ENCODE measurements at places on chromosomes 7 and 10. TPM values are rescaled to one million over a fixed set of nuclear protein-coding genes. Genes with fewer than 3 reads are reported as not detected.

Gene ATP6V0E2
- total RNA-seq = 46.7 TPM

Gene ACHE
- total RNA-seq = not detected

Gene GIMAP8
- 8.6 TPM for total RNA-seq

Gene OLAH
- total RNA-seq = 0.63 TPM

Gene MPLKIP
- 43.8 TPM for total RNA-seq

Gene SLC16A9
- 1.3 TPM for total RNA-seq

Gene SPDYE2
- total RNA-seq = not detected

Gene CRYGN
- 0.90 TPM for total RNA-seq

Gene PLXNA4
- total RNA-seq = 0.70 TPM

Gene CPXM2
- total RNA-seq = not detected

GRCh38 chr10:614790-615582, 74.5 kb downstream of the DIP2C start:
- H3K27me3 ChIP-seq = peaks cover 15% of the 10 kb centered on the region
- H3K4me3 ChIP-seq = no peak overlapping the region
- DNase-seq = no peak
- no peak overlapping the region for H3K27ac ChIP-seq
- peaks cover 10% of the 10 kb centered on the region for H3K4me1 ChIP-seq

DNA sequence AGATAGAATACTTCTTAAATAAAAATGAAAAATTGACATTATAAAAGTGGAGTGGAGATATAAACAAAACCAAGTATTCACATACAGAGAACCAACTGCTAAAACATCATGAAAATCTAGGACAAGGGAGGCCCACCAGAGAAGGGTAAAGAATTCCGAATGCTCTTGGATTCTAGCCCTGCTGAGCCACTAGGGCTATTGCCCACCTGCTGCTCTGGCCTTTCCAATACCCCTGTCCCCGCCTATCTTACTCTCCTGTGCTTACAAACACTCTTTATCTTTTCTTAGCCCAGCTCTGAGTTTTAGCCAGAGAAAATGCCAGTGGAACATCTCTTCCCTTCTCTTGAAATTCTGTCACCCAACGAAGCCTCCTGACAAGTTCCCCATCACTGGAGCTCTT, 100.3 kb downstream of the MACC1 start:
- H3K27me3 ChIP-seq = no peaks in the 10 kb centered on the region
- H3K27ac ChIP-seq = no peak overlapping the region
- H3K36me3 ChIP-seq = no peaks in the 10 kb centered on the region
- no peak for DNase-seq
- H3K4me1 ChIP-seq = peaks cover 14% of the 10 kb centered on the region
- no peak overlapping the region for H3K4me3 ChIP-seq

GRCh38 chr10:77506517-77507200, 130.9 kb downstream of the KCNMA1 start:
- DNase-seq = no peak
- no peak overlapping the region for H3K27ac ChIP-seq
- H3K4me1 ChIP-seq = peaks cover 10% of the 10 kb centered on the region
- no peaks in the 10 kb centered on the region for H3K36me3 ChIP-seq
- peaks cover 30% of the 10 kb centered on the region for H3K27me3 ChIP-seq
- H3K4me3 ChIP-seq = no peak overlapping the region

DNA sequence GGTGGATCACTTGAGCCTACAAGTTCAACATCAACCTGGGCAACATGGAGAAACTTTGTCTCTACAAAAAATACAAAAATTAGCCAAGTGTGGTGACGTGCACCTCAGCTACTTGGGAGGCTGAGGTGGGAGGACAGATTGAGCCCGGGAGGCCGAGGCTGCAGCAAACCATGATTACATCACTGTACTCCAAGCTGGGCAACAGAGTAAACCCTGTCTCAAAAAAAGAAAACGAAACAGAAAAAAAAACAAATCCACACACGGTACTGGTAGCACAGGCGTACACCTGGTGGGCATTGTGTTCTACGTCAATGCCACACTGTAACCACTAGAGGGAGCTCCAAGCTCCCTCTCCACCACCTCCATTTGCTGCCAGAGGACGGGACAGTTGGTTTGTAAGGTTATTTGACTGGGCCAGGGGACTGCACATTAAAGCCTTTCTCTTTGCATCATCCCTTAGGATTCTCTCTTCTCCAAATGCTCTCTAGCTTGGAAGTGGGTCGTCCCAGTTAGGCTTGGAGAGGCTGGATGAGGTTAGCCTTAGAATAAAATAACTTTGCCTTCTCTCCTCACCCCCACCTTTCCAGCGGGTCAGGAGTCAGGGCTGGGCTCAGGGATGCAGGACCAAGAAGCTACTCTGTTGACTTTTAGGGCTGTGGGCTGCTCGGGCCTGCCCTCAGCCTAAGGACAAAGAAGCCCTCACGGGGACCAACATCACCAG, 130.8 kb downstream of the SORBS1 start:
- DNase-seq = peak; percentile 44
- H3K27ac ChIP-seq = no peak overlapping the region
- H3K4me1 ChIP-seq = no peaks in the 10 kb centered on the region
- no peaks in the 10 kb centered on the region for H3K27me3 ChIP-seq

GRCh38 chr7:69105981-69106380, 492.3 kb upstream of the AUTS2 start:
- no peak overlapping the region for H3K4me3 ChIP-seq
- DNase-seq = no peak
- H3K36me3 ChIP-seq = no peaks in the 10 kb centered on the region
- no peaks in the 10 kb centered on the region for H3K27me3 ChIP-seq
- no peaks in the 10 kb centered on the region for H3K4me1 ChIP-seq

- DNase-seq = no peak
- no peaks in the 10 kb centered on the region for H3K36me3 ChIP-seq
- no peak overlapping the region for H3K4me3 ChIP-seq
Observed at GRCh38 chr7:78379148-78379547, 580.6 kb downstream of the PHTF2 start.

- no peak overlapping the region for H3K4me3 ChIP-seq
- H3K4me1 ChIP-seq = peaks cover 50% of the 10 kb centered on the region
- H3K27me3 ChIP-seq = no peaks in the 10 kb centered on the region
- DNase-seq = no peak
- peak overlapping the region; percentile 12 for H3K27ac ChIP-seq
Observed at GRCh38 chr7:129845178-129845971, 107.4 kb downstream of the UBE2H start.

- DNase-seq = no peak
- no peak overlapping the region for H3K4me3 ChIP-seq
- no peaks in the 10 kb centered on the region for H3K36me3 ChIP-seq
- H3K27me3 ChIP-seq = no peaks in the 10 kb centered on the region
- no peak overlapping the region for H3K27ac ChIP-seq
Observed at GRCh38 chr7:11486271-11486670, 345.7 kb downstream of the THSD7A start.

DNA sequence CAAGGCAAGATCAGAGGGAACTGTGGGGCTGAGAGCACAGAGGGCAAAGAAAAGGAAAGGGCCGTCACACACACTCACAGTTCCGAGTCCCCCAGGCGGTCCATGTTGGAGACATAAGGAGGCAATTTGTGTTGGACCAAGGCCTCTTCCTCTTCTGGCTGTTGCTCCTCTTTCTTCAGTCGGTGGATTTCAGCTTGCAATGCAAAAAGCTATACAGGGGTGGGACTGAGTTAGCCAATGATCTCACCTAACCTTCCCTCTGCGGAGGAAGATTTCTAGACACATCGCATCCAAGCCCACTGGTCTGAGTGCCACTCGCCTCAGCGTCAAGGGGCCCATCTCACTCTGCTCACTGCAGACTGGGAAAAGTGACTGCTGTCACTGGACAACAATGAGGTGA, 5.5 kb downstream of the WDR91 start:
- no peak for DNase-seq
- no peaks in the 10 kb centered on the region for H3K27me3 ChIP-seq
- peaks cover 59% of the 10 kb centered on the region for H3K4me1 ChIP-seq
- H3K27ac ChIP-seq = no peak overlapping the region
- H3K4me3 ChIP-seq = no peak overlapping the region

DNA sequence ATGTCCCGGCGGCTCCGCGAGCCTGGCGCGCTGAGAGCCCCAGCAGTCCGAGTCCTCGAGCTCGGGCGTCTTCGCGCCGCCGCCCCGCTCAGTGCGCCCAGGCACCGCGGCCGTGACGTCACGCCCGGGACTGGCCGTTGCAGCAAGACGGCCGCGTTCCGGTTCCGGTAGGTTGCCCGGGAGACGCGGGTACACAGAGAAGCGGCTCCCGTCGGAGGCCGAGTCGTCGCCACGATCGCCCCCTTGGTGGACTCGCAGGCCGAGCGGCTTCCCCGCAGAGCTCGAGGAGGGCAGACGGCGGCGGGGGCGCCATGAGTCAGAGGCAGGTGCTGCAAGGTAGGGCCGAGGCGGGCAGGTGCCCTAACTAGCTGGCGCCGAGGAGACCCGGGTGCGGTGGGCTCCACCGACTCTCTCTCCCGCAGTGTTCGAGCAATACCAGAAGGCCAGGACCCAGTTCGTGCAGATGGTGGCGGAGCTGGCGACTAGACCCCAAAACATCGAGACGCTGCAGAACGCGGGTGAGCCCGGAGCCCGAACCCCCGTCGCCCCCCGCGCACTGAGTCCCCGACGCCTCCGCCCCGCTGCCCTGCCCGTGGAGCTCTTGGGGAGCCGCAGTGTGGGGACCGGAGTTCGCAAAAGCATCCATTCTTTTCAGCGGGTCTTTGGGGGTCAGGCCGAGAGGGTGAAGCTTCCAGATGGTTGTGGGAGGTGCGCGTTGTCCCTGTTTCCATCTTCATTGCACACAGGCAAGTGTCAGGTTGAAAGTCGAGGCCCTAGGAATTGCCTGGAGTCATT, at the start of gene SPAG6:
SPAG6 (plus strand) TSS at position 196 of the 795 bp plus-strand sequence; CDS start at position 312, 116 bp downstream.
- H3K27ac ChIP-seq = no peak within 1 kb of the TSS
- H3K4me3 ChIP-seq = peak within 1 kb of the TSS; percentile 56
- peaks cover 52% of the 10 kb centered on the region for H3K27me3 ChIP-seq
- H3K4me1 ChIP-seq = peaks cover 15% of the 10 kb centered on the region
- H3K36me3 ChIP-seq = peaks cover 6% of the 10 kb centered on the region

DNA sequence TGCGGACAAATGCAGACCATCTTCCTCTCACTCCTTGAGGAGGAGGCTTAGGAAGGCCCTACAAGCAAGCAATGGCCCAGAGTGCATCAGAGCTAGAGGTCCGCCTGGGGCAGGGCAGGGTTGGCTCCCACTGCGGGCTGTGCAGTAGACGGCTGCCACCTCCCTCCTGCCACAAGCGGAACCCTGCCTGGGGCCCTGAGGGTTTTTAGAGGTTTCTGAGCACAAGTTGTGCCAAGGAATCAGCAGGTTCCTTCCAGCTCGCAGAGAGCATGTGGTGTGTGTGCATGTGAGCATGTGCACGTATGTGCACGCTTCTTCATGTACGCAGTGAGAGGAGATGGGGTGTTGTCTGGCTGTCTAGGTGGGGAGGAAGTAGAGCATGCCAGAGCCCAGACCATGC, 25.9 kb upstream of the SMARCD3 start:
- H3K4me1 ChIP-seq = peaks cover 31% of the 10 kb centered on the region
- H3K36me3 ChIP-seq = no peaks in the 10 kb centered on the region
- DNase-seq = no peak
- no peaks in the 10 kb centered on the region for H3K27me3 ChIP-seq
- no peak overlapping the region for H3K4me3 ChIP-seq
- no peak overlapping the region for H3K27ac ChIP-seq

DNA sequence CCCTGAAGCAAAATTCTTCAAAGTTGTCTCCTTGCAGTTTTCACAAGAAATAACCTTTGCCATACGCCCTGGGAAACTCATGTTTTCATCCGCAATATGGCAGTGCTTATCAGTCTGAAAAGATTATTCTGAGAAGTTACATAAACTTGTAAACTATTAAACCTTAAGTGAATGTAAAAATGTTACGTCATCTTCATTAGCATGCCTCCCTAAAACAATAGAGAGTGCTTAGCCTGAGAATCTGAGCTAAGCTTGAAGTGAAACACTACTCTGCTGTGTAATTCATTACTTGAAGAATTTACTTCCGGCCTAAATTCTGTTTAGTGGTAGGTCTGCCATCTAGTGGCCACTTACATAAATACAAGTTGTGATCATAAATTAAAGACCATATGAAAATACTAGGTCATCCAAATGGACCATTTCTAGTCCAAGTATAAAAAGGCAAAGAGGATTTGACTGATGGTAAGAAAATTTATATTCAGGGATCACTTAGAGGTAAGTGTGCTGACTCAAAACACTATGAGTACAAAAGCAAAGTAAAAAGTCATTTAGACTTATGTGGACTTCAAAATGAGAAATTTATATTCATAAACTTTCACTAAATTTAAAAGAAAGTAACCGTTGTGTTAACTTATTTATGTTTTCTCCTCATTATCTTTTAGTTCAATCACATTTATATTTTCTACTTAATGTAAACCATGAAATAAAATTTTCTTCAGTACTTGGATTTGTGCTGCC, 745.1 kb upstream of the LRRTM3 start:
- no peaks in the 10 kb centered on the region for H3K27me3 ChIP-seq
- no peaks in the 10 kb centered on the region for H3K4me1 ChIP-seq
- H3K36me3 ChIP-seq = no peaks in the 10 kb centered on the region
- no peak overlapping the region for H3K27ac ChIP-seq
- DNase-seq = peak; percentile 30
- no peak overlapping the region for H3K4me3 ChIP-seq

DNA sequence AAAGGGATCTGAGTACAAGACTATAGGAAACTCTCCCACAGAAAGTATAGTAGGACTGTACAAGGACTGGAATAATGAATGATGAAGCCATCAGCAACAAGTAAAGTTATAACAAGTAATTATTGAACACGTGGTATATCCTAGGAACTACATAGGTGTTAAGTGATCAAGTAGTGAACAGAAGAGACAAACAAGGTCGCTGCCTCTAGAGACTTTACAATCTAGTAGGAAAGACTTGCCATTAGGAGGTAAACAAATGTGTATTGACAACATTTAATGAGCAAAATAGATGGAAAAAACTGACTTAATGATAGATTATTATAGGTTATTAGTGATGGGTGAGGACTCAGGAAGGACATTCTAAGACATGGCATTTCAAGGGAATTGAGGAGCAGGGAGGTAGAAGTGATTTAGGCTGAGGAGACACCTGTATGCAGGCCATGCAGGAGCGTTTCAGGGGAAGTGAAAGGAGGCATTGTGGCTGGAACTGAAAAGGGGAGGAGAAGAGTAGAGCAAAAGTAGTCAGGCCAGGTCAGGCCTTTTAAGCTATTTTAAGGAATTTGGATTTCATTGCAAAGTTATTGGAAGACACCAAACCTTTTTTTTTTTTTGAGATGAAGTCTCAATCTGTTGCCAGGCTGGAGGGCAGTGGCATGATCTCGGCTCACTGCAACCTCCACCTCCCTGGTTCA, 8.5 kb upstream of the GLCCI1 start:
- H3K27me3 ChIP-seq = no peaks in the 10 kb centered on the region
- no peak overlapping the region for H3K4me3 ChIP-seq
- DNase-seq = no peak
- no peaks in the 10 kb centered on the region for H3K36me3 ChIP-seq
- H3K27ac ChIP-seq = no peak overlapping the region

DNA sequence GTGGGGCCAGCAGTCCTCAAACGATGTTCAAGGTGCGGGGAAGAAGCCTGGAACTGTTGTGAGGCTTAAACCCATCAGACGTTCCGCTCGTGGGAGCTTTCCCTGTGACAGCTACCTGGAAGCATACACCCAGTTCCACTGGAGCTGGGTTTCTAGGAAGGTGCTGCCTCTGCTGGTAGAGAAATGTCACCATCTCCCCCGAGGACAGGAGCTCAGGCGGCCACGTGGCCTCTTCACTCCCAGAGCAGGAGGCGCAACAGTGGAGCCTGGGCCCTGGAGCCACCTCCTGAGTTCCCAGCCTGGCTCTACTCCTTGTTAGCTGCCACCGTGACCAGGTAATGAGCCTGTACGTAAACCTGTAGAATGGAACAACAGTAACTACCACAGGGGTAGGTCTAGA, 156.1 kb downstream of the ADARB2 start:
- H3K27me3 ChIP-seq = no peaks in the 10 kb centered on the region
- H3K4me3 ChIP-seq = no peak overlapping the region
- H3K27ac ChIP-seq = no peak overlapping the region
- DNase-seq = no peak

Data from activated CD8-positive, alpha-beta T cell treated with anti-CD3 and anti-CD28 coated beads for 36 hours (primary cell).